ENCODE measurements at places on chromosomes 11 and 22.
A peak's percentile ranks its signal among the peaks of the same experiment; 100 is the strongest.

DNA sequence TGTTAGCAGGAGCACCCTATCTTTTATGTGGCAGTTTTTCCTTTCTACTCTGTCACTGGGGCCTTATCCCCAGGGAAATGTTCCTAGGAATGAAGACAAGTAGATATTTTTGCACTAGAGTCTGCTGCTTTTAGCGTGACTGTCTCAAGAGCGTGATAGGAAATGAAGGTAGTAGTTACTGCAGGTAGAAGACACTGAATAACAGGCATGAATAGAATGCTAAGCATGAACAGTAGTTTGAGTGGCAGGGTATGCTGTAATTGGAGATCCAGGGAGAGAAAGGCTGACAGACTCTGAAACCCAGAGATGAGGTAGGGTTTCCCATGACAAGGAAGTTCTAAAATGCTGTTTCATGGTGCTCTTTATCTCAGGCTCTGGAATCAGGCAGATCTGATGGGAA is 475.1 kb downstream of the NELL1 start:
- DNase-seq = no peak

GRCh38 chr22:50672041-50672440 is 582 bp upstream of the SHANK3 start:
- no peak for DNase-seq

- no peak for DNase-seq
Measured at GRCh38 chr11:7642747-7643146, 30.6 kb downstream of the CYB5R2 start.

- DNase-seq = no peak
Measured at GRCh38 chr22:41696703-41697102, 2.6 kb upstream of the MEI1 start.

GRCh38 chr11:63448646-63449045 is 42.3 kb downstream of the PLAAT5 start:
- DNase-seq = no peak

- no peak for DNase-seq
Measured at GRCh38 chr11:93196816-93197379, 893 bp downstream of the SLC36A4 start.

DNA sequence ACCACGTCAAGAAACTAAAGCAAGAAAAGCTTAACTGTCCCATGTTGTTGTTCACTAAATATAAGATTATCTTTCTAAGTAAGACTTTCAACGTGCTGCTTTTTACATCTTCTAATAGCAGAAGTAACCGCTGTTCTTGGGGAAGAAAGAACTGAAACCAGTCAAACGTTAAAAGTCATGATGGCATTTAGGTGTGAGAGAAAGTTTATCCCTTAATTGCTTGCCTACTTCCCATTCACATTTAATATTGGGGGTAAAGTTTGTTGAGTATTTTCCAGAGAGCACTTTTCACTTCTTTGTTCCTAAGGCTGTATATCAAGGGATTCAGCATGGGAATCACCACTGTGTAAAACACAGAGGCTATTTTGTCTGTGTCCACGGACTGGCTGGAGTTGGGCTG is 970 bp downstream of the OR5B21 start:
- DNase-seq = no peak

GRCh38 chr22:36584666-36585065 is 55.7 kb upstream of the EIF3D start:
- DNase-seq = no peak

GRCh38 chr11:8149726-8150125 is 19.1 kb downstream of the RIC3 start:
- DNase-seq = no peak

- peak; percentile 39 for DNase-seq
Measured at GRCh38 chr11:128298271-128298670, 289.1 kb downstream of the ETS1 start.

GRCh38 chr11:74437441-74438042 is 29.8 kb downstream of the KCNE3 start:
- no peak for DNase-seq

DNA sequence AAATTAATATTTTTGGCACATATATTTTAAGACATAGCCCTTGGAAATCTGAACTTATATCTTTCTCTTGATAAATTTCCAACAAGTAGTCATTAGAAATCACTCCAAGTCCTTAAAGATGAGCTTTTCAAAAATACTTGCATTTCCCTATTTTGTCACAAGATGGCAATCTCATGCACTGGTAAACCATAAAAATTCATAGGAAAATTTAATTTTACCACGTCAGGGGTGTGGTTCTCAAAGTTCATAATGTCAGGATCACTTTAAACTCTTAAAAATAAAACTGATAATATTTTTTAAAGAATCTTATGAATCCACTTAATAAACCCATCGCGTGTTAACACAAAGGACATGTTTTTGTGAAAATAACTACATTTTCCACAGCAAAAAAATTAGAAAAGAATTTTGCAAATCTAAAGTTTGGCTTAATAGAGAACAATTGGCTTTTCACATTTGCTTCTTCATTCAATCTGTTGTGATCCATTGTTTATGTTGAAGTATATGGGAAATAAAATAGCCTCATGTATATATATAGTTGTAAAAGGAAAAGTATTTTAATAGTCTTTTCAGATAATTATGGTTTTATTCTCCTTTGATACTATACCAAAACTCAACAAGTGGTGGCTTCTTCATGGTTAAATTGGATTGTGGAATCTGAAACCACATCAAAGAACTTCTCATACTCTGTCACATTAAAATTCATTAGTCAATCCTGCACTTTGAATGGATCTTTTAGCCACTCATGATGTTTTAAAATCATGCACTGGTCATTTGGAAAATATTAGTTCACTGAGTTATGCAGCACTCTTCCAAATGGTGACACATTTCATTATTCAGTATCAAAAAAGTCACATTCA is 169.1 kb downstream of the CADM1 start:
- DNase-seq = no peak

GRCh38 chr22:33180356-33180755 is 122.2 kb upstream of the SYN3 start:
- no peak for DNase-seq

DNA sequence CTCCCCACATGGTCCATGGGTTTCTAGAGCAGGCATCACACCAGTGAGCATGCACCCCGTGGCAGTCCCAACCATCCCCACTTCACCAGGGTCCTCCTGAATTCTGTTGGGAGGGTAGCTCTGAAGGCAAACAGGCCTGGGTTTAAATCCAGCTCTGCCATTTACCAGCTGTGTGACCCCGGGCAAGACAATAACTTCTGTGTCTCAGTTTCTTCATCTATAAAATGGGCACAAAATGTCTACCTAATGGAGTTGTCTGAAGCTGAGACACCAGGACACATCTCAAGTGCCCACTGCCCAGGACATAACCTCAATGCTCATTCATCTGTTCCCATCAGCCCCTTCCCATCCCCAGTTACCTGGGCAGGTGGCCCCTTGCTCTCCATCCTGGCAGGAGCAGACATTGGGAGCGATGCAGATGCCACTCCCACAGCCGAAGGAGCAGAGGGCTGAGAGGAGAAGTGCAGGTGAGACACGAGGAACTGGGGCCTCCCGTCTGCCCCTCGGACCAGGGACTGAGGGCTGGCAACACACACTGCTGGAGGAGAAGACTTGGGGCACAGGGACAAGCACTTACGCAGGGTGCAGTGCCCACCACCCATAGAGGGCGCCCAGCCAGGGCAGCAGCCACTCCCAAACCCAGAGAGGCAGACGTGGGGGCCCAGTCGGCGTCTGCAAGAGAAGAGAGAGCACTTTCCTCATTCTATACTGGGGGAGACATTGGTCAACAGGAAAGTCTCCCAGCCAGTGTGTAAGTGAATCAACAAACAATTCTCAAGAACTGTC is 4.0 kb downstream of the VWCE start:
- no peak for DNase-seq

GRCh38 chr11:126805870-126806269 is 194.7 kb downstream of the KIRREL3 start:
- no peak for DNase-seq

GRCh38 chr11:34145847-34146381 is 40.5 kb downstream of the NAT10 start:
- no peak for DNase-seq

GRCh38 chr11:3808861-3809623 is 682 bp downstream of the PGAP2 start:
- peak; percentile 14 for DNase-seq

GRCh38 chr22:35531676-35532075 is 9.0 kb upstream of the RASD2 start:
- no peak for DNase-seq

GRCh38 chr11:6315811-6316425 is 4.4 kb downstream of the CAVIN3 start:
- peak; percentile 7 for DNase-seq

GRCh38 chr11:75281469-75282095 is 41.0 kb downstream of the TPBGL start:
- DNase-seq = no peak

GRCh38 chr11:76598426-76598839 is 72.1 kb downstream of the LRRC32 start:
- no peak for DNase-seq

- no peak for DNase-seq
Measured at GRCh38 chr11:14340721-14341120, 18.3 kb downstream of the RRAS2 start.

GRCh38 chr11:42179216-42179615 is 719.8 kb upstream of the LRRC4C start:
- no peak for DNase-seq

GRCh38 chr11:72787216-72788104 is 6.4 kb downstream of the STARD10 start:
- DNase-seq = no peak

DNA sequence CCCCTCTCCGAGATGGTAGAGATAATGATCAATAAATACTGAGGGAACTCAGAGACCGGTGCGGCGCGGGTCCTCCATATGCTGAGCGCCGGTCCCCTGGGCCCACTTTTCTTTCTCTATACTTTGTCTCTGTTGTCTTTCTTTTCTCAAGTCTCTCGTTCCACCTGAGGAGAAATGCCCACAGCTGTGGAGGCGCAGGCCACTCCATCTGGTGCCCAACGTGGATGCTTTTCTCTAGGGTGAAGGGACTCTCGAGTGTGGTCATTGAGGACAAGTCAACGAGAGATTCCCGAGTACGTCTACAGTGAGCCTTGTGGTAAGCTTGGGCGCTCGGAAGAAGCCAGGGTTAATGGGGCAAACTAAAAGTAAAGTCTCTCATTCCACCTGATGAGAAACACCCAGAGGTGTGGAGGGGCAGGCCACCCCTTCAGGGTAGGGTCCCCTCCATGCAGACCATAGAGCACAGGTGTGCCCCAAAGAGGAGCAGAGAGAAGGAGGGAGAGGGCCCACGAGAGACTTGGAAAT is 43.2 kb downstream of the IGLL1 start:
- no peak for DNase-seq

GRCh38 chr11:30496935-30497334 is 89.2 kb downstream of the MPPED2 start:
- no peak for DNase-seq

- no peak for DNase-seq
Measured at GRCh38 chr22:46119729-46120419, 30.5 kb upstream of the PPARA start.

GRCh38 chr11:70483077-70483861 is 84.9 kb downstream of the CTTN start:
- DNase-seq = no peak

DNA sequence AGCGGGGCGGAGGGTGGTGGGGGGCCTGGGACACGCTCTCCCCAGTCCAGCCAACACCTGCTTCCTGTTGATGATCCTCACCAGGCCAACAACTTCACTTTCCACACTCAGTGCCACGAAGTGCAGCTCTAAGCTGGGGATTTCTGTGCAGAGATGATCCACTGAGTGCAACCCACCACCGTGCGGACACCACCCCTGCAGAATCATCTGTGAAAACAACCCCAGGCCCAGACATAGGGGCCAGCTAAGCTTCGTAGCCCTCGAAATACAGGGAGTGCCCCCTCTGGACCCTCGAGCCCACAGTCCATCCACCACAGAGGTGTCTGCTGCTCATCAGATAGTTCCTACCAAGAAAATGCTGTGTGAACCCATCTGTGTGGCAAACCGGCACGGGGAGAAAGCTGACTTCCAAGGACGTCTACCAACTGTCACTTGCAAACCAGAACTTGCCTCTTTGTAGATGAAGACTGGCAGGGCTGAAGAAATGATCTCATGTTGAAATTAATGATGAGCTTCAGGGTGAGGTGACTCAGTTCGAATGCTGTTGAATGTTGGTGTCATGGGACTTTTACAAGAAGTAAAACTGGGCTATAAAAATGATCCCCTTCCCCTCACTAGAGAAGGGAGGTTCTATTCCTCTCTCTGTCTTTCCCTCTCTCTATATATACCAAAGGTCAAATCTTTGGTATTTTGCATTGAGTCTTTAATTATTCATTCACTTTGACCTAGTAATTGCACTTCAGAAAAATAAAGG is 73.4 kb downstream of the MYEOV start:
- no peak for DNase-seq

GRCh38 chr11:15346907-15347306 is 232.2 kb downstream of the INSC start:
- no peak for DNase-seq

- no peak for DNase-seq
Measured at GRCh38 chr22:33577862-33578411, 342.3 kb downstream of the LARGE1 start.

GRCh38 chr11:110032957-110033570 is 60.1 kb upstream of the ZC3H12C start:
- DNase-seq = no peak

DNA sequence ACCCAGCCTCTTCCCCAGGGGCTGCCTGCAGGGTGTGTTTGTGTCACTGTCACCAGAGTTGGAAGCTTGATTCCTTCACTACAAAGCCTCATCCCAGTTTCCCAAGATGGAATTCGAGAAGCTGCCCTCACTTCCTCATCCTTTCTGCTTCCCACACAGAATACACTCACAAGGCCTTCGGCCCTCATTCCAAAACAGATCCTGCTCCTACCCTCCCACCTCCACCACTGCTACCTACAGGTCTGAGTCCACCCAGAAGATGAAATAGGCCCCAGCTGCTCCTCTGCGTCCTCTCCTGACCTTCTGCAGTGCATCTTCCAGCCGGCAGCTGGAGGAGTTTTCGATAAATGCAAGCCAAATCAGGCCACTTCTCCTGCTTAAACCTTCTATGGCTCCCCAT is 6.8 kb upstream of the WNT7B start:
- DNase-seq = no peak

DNA sequence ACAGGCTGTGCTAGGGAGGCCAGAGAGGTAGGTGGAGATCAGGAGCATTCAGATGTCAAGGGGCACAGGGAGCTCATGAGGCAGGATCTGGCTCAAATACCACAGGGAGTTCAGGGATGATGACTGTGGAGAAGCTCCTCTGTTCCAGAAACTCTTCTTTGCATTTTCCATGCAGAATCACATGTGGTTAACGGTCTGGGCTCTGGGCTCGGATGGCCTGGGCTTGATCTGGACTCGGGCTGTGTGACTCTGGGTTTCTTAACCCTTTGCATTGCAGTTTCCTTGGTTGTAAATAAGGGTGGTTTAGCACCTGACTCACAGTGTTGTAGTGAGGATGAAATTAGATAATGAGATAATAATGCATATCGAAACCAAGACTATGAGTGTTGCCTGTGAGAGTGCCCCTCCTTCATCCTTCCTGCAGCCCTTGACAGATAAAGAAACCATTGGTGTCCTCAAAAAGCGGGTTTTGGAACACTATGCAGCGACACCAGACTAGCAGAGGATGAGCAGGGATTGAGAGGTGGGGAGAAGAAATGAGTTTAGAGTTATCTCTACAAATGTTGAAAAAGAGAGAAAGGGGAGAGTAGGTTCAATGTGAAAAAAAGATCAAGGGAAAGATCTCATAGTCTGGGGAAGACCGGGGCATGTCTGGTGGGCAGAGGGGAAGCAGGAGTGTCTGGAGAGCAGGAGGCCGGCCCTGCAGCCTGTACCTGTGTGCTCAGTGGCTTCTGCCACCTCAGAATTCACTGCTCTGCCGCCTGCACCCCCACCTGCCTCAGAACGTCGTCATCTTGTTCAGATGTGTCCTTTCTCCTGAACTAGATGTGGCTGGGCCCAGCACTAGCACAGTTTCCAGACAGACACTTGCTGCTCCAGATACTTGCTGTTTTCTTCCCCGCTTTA is 197.8 kb upstream of the SORL1-AS1 start:
- DNase-seq = no peak

Measured in NCI-H2081 treated with DMSO at 0.1 percent for 48 hours (cell line).